A549 treated with dexamethasone at 1 μM for 4 hours (cell line): ENCODE measurements at places on chromosomes 7 and 10. TPM values are rescaled to one million over a fixed set of nuclear protein-coding genes. Genes with fewer than 3 reads are reported as not detected.

The FAM20C gene
- total RNA-seq = 32.5 to 50.4 TPM (median 47.6 TPM) in 5 replicates

The NKX1-2 gene
- total RNA-seq = 0.02 to 0.08 TPM (median 0.05 TPM) in 4 of 5 replicates, not detected in the other

The KLF6 gene
- total RNA-seq = 96.9 to 147 TPM (median 134 TPM) in 5 replicates

The THNSL1 gene
- 3.2 to 4.7 TPM (median 4.5 TPM) in 5 replicates for total RNA-seq

The PGAM2 gene
- total RNA-seq = not detected in 5 replicates

The ZNF804B gene
- not detected in 5 replicates for total RNA-seq

The ATP5F1C gene
- 239 to 327 TPM (median 249 TPM) in 5 replicates for total RNA-seq
